ENCODE measurements at places on chromosomes 11 and 22.
A peak's percentile ranks its signal among the peaks of the same experiment; 100 is the strongest.

GRCh38 chr11:133040289-133040900 lies 491.9 kb downstream of the OPCML start:
- DNase-seq = no peak

DNA sequence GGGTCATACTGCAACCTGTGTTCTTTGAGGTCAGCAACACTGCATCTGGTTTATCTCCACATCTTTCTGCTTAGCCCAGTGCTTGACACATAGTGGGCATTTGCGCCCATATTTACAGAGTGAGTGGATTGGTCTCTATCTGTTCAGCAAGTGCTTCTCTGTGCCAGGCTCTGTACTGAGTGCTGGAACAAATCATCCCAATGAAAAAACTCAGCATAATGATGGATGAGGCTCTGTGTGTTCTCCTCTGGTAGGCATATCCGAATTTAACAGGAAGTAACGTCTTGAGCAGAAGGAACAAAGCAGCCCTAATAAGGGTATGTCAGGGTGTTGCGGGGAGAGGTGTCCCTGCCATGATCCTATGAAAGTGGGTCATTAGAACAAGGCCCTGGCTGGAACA lies 46.0 kb downstream of the MCM5 start:
- no peak for DNase-seq

- peak; percentile 18 for DNase-seq
Observed at GRCh38 chr11:60821827-60822599, 19.9 kb upstream of the CCDC86 start.

- no peak for DNase-seq
Observed at GRCh38 chr11:73199446-73199845, 18.6 kb upstream of the P2RY2 start.

- DNase-seq = no peak
Observed at GRCh38 chr11:66580803-66581202, 12.1 kb downstream of the CCDC87 start.

GRCh38 chr11:128219731-128220120 lies 367.6 kb downstream of the ETS1 start:
- no peak for DNase-seq

DNA sequence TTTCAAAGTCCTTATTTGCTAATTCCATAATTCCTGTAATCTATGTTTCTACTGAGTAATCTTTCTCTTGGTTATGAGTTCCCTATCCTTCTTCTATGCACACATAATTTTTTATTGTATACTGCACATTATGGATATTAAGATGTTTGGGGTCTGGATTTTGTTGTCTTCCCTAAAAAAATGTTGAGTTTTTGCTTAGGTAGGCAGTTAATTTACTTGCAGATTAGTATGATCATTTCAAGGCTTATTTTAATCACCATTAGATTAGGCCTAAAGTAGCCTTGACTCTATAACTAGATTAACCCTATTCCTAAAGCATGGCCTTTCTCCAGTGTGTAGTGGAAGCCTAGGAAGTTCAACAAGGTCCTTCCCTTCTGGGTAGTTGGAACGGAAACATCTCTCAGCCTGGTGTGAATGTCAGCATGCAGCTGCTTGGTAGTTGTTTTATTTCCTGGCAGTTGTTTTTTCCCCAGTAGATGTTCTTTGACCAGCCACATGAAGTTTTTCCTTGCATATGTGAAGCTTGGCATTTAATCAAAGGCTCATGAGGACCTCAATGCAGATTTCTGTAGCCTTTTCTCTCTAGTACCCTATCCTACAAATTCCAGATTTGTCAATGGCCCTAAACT lies 419.3 kb upstream of the NARS2 start:
- DNase-seq = peak; percentile 25

DNA sequence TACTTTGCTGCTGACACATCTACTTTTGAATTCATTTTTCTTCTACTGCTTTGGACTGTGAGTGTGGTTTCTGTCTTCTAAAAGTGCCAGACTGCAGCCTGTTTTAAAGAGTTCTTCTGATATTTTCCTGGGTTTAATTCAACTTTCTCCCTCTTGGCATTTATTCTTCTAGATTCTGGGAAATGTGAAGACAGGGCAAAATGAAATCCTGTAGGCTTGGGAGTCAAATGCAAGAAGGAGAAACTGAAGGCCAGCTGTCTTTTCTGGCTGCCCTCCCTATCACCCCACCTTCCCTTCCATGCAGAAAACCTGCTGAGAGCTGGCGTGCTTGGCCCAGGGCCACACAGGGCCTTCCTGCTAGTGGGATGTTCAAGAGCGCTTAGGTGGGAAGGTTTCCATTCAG lies 7.6 kb downstream of the ZNF70 start:
- DNase-seq = peak; percentile 90

DNA sequence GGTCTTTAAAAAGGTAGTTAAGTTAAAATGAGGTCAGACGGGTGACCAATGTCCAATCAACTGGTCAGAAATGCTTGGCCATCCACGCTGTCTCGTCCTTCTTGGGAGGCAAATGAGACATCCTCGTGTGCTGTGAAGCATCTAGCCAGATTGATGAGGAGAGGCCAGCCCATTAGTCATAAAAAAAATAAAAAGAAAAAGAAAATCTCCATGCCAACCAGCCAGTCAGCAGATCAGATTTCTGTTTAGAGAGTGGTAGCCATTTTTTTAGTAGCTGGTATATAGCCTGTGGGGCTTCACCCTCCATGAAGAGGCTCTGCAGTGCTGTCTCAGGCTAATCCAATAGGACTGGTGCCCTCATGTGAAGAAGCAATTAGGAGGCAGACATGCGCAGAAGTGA lies 343.1 kb upstream of the SYN3 start:
- no peak for DNase-seq

GRCh38 chr22:30202531-30203006 lies 44.0 kb downstream of the LIF start:
- peak; percentile 78 for DNase-seq

DNA sequence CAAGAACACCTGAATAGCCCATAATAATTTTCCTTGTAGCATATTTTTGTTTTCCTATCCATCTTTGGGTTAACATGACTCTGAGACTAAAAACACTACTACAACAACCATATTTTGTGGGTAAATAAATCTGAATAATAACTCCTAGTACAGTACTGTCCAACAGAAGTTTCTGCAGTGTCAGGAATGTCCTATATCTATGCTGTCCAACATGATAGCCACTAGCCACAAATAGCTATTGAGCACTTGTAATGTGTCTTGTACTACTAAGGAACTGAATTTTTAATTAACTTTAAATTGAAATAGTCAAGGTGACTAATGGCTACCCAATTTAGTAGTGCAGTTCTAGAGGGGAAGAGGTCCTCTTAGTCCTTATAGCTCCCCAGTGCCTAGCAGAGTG lies 135.6 kb downstream of the CADM1 start:
- no peak for DNase-seq

- DNase-seq = no peak
Observed at GRCh38 chr11:41878095-41878494, 418.6 kb upstream of the LRRC4C start.

DNA sequence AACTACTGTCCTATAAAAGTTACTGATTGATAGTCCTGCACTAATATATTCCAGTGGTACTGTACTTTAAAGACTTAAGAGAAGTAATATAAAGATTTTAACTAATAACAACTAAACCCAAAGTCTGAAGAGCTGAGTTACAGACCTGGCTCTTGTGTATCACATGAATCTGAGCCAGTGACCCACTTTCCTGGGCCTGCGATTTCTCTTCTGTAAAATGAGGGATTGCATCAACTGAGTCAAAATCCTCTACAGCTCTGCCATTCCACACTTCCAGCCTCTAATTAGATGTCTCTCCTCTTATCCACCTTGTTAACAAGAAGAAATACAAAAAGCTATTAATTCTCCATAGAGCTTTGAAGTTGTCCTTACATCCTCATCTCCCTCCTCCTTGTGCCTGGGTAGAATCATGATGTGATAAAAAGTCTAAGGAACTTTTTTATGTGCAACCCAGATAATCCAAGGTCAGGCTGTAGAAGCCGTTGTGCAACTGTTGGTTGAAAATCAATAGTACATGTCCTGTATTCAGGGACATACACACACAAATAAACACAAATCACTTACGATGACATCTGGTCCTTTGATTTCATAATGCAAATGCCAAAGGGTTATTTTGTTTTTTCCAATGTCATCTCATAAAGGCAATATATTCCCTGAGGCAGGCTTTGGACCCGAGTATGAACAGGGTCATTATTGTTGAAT lies 410.3 kb downstream of the KCNA4 start:
- no peak for DNase-seq

DNA sequence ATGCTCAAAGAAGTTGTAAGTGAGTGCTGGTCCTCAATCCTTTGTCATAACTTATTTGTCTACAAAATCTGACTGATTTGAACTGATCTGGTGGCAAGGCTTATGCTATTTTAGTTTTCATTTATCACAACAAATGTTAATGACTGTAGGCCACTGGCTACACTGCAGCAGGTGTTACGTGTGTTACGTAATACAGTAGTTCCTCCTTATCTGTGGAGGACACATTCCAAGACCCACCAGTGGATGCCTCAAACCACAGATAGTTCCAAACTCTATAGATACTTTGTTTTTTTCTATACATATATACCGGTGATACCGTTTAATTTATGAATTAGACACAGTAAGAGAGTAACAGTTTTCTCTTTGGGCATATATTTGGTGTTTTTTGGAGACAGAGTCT lies 7.0 kb downstream of the MADD start:
- DNase-seq = no peak

DNA sequence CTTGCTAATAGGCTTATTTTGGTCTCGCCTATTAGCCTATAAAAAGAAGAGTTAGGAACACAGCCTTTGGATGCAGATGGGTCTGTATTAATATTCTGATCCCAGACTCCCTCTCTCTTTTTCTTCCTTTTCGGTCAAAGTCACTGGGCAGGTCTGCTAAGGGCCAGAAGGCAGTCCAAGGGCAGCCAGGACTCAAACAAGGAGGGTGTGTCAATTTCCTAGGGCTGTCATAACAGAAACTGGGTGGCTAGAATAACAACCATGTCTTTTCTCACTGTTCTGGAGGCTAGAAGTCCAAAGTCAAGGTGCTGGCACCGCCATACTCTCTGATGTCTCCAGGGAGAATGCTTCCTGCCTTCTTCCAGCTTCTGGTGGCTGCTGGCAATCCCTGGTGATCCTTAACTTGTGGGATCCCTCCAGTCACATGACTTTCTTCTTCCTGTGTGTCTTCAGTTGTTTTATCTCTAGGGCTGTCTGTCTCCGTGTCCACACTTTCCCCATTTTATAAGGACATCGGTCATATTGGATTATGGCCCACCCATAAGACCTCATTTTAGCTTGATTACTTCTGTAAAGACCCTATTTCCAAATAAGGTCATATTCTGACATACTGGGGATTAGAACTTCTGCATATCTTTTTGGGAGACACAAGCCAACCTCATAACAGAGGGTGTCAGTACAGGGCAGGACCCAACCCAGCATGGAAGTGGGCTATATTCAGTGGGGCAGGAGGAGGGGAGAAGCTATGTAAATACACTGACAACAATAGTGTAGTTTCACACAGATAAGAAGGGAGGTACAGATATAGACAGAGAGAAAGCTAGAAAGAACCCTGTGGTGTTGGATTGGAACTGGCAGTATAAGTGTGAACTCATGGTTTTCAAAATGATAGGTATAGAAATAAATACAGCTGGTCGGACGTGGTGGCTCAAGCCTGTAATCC lies 5.9 kb upstream of the CSF2RB start:
- peak; percentile 5 for DNase-seq

DNA sequence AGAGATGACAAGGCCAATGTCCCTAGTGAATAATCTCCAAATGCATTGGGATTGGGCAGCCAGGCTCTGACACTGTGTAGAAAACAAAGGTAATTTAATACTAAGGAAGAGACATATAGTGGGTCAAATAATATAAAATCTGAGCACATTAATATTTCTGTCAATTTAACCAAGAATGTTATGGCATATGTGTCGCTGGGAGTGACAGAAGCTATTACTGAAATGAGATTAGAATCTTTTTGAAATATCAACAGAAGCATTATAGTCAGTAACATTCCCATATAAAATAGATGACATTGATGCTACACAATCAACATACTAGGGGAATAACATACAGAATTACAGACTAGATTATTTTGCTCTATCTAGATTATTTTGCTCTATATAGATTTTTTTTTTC lies 114.0 kb downstream of the BLID start:
- no peak for DNase-seq

GRCh38 chr22:49967706-49968208 lies 7.2 kb downstream of the PIM3 start:
- DNase-seq = peak; percentile 69

- no peak for DNase-seq
Observed at GRCh38 chr22:49132009-49132408, 695.7 kb downstream of the BRD1 start.

GRCh38 chr11:70603756-70604211 lies 205.5 kb downstream of the CTTN start:
- peak; percentile 53 for DNase-seq

DNA sequence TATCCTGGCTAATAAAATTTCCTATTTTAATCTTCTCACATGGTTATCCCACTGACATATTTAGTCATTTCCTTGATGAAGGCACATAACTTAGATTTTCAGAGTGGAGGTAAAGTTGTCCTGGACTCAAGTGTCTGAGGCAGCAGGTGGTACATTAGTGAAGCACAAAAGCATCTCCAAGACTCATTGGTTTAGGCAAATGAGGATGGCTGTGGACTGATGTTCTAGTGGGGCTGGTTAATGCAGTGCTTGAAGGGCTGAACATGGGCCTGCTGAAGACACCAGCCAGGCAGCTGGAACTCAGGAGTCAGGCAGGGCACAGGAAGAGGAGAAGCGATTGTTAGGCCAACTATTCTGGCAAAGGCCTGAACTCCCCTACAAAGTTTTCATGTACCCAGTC lies 76.3 kb upstream of the SESN3 start:
- peak; percentile 23 for DNase-seq

GRCh38 chr11:119790476-119790875 lies 61.5 kb upstream of the NECTIN1 start:
- DNase-seq = no peak

GRCh38 chr11:4991060-4991459 lies 3.6 kb upstream of the OR51L1 start:
- peak; percentile 3 for DNase-seq

DNA sequence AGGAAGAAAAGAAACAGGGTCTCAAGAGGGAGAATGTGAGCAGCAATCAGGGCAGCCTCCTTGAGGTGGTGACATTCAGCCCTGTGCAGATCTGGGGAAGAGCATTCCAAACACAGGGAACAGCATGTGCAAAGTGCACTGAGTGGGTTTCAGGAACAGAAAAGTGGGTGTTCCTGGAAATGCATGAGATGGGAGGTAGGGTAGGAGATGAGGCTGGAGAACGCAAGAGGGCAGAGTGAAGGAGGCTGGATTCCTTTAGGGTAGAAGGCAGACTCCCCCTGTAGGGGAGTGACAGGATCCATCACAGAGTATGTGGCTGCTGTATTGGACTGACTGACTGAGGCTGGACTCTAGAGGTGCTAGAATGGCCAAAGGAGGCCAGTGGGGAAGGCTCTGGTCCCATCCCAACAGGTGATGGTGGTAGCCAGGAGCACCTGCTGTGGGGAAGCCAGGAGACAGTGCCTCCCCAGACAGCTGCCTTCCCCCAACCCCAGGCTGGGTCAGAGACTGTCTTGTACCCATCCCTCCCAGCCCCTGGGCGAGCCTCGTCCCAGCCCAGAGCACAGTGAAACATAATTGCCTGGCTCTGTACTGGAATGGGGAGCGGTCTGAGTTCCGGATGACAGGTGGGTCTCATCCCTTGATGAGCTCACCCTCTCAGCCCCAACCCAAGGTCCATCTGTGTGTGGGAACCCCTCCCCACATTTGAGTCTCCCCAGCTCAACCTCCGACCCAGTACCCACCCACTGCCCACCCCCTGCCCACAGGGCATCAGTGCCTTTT lies 419.4 kb downstream of the MN1 start:
- no peak for DNase-seq

GRCh38 chr11:122156940-122157382 lies 40.9 kb upstream of the BLID start:
- DNase-seq = peak; percentile 58

- DNase-seq = peak; percentile 85
Observed at GRCh38 chr11:115503083-115503885, 931 bp downstream of the CADM1 start.

Data from tongue (tissue), 3 donors.